Placental pericyte (primary cell): ENCODE measurements at places on chromosomes 7 and 10. TPM values are rescaled to one million over a fixed set of nuclear protein-coding genes. Genes with fewer than 3 reads are reported as not detected.

ZNF33A gene
- 11.2 and 12.7 TPM in 2 replicates for total RNA-seq

LBX1 gene
- total RNA-seq = not detected in 2 replicates

FANK1 gene
- total RNA-seq = 1.8 and 2.6 TPM in 2 replicates

CYP17A1 gene
- total RNA-seq = not detected in 2 replicates

CCDC136 gene
- total RNA-seq = 4.9 and 6.3 TPM in 2 replicates

AKR1C8 gene
- not detected in 2 replicates for total RNA-seq

MBL2 gene
- total RNA-seq = not detected in 2 replicates

MAT1A gene
- total RNA-seq = not detected in 2 replicates

ERLIN1 gene
- 22.8 and 42.7 TPM in 2 replicates for total RNA-seq

SLC18A3 gene
- total RNA-seq = not detected in 2 replicates

CCDC7 gene
- total RNA-seq = 7.4 and 22.9 TPM in 2 replicates
